NCI-H1930 (cell line): ENCODE measurements at places on chromosomes 7 and 10.

- no peak for DNase-seq
These were observed 83.0 kb downstream of the NRG3 start for GRCh38 chr10:81957976-81958375.

DNA sequence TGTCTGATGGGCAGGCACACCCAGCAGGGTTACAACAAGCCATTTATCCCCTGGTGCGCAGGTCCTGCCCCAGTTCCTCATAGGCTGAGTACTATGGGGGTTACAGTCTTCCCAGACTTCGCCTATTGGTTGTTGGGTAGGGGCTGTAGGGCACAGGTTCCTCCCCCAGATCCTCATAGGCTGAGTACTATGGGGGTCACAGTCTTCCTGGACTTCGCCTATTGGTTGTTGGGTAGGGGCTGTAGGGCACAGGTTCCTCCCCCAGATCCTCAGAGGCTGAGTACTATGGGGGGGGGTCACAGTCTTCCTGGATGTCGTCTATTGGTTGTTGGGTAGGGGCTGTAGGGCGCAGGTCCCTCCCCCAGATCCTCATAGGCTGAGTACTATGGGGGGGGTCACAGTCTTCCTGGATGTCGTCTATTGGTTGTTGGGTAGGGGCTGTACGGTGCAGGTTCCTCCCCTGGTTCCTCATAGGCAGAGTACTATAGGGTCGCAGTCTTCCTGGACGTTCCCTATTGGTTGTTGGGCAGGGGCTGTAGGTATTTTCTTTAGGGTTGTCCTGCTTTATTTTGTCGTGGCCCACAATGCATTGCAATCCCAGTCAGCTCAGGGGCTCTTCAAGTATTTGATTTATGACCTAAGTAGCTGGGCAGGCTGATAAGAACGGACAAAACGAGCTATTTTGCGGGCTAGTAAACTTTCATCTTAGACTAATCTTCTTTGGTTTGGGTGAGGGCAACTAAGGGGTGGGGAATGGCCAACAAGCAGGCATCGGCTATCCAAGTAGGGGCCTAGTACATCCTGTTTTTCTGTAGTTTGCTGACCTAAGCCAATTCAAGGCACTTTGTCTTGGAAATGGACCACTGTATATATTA is 3.4 kb downstream of the LRRC27 start:
- no peak for DNase-seq

- DNase-seq: no peak
These were observed 986.5 kb downstream of the KCNMA1 start for GRCh38 chr10:76651154-76651553.

DNA sequence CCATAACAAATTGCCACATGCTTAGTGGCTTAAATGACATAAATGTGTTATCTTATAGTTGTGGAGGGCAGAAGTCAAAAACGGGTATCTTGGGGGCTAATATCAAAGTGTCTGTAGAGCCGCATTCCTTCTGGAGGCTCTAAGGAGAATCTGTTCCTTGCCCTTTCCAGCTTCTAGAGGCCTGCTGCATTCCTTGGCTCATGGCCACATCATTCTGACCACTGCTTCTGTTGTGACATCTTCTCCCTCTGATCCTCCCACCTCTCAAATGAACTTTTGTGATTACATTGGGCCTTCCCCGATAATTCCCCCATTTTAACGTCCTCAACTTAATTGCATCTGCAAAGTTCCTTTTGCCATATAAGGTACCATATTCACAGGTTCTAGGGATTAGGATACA is 76.1 kb downstream of the CYP26A1 start:
- no peak for DNase-seq

DNA sequence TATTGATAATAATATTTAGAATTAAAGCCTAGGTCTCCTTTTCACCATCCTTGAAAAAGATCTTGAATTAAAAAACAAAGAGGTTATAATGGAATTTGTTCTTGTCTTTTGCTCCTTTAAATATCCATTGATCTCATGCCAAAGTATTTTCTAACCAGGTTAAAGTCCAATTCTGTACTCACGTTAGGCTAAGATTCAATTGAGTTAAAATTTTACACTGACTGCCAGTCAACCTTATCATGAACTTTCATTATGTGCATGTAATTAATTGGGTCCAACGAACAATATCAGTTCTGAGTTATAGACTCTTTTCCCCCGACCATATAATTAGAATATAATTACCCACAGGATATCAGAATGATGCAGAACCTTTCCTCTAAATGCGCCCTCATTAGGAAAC is 266.6 kb downstream of the DGKB start:
- no peak for DNase-seq

DNA sequence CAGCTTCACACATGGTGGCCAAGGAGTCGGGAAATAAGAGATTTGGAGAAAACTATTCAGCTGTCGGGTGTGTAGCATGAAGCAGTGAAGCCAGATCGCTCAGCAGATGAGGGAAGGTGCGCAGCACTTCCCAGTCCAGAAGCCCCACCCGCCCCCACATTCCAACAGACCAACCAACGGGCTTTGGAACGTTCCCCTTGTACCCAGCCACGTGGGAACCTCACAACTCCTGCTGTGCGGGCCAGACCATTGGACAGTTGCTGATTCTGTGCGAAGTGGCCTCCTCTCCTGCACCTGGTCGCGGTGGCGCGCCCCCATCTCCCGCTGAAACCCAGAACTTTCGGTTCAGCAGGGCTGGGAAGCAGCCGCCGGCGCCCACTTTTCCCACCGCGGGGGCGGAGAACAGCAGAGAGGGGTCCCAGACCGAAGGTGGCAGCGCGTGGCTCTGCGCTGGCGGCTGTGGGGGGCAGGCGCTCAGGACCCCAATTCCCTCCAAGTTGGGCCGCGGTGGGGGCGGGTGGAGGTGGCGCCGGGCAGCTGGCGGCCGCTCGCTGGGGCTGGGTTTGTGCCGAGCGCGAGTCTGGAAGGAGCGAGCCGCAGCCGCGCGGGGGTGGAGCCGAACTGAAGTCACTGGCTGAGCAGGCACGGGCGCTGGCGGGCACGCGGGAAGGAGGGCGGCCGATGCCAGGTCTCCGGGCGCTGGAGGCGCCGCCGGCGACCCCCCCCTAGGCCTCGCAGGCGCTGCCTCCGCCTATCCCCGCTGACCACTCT is 1301.5 kb upstream of the SORCS1 start:
- no peak for DNase-seq

- no peak for DNase-seq
These were observed 26.8 kb downstream of the PLAC9 start for GRCh38 chr10:80159166-80159873.

- DNase-seq: no peak
These were observed 395.2 kb downstream of the TFEC start for GRCh38 chr7:115635376-115635775.

- no peak for DNase-seq
These were observed 43.9 kb upstream of the SLC29A3 start for GRCh38 chr10:71274901-71275796.

GRCh38 chr10:87753995-87754866 is 63.8 kb downstream of the ATAD1 start:
- DNase-seq: no peak

DNA sequence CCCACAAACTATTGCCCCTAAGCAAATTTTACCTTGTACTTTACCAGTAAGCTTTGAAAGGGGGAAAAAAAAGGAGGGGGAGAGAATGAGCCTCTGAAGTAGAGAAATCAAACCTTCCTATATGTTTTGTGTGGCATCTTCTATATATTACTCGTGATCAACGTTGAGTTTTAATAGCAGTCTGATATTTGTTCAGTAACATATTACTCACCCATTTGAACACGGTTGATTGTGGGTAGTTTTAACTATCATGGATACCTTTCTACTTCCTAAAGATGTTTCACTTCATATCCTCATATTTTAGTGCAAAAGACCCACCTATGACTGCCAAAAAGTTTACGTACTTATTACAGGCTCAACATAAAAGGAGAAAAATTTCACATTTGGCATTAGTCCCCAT is 54.5 kb downstream of the CCDC6 start:
- DNase-seq: no peak

DNA sequence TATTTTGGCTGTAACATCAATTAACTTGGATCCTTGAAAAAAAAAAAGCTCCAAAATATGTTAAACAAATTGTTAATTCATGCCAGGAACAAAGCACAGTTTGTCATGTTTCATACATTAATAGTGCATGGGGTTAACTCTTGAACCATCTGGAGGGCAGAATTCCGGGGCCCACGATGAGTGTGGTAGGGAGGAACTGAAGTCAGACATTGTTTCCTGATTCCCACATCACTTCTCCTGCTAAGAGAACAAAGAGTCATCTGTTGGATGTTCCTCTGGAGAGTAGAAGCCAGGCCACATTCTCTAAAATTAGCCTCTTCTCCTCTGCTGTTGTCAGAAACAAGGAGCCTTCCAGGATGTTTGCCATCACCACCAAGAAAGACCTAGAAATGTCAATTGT is 54.6 kb downstream of the TMEM178B start:
- no peak for DNase-seq

DNA sequence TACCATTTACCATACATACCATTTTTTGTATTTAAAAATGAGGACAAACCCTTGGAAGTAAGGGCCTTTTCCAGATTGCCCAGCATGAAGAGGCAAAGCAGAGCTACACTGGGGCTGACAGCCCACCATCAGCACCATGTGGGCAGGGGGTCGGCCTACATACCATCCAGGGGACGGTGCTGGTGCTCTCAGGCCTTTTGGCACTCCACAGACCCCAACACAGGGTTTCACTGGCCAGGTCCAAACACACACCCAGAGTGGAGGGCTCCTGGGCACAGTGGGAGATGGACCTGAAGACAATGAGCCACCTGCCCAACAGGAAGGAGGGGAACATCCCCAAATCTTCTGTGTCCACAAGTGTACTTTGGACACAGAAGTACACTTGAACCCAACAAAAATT is 69.2 kb upstream of the CAMK2B start:
- no peak for DNase-seq

- no peak for DNase-seq
These were observed 514 bp upstream of the CHAT start for GRCh38 chr10:49613165-49613881.

DNA sequence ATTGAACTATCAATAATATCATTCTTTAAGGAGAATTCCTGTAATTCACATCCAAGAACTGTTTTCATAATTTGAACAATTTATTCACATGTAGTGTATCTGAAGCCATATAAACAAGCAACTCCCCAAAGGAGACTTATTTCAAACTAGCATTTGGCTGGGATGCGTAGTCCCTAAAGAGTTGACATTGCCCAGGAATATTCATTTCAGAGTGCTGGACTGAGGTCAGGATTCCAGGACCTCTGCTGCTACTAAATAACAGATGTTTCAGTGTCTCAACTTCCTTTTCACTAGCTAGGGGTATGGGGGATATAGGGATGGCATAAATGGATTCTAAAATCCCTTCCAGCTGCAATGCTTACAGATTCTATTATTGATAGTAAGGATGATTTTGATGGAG is 177.0 kb downstream of the TSPAN12 start:
- DNase-seq: no peak

DNA sequence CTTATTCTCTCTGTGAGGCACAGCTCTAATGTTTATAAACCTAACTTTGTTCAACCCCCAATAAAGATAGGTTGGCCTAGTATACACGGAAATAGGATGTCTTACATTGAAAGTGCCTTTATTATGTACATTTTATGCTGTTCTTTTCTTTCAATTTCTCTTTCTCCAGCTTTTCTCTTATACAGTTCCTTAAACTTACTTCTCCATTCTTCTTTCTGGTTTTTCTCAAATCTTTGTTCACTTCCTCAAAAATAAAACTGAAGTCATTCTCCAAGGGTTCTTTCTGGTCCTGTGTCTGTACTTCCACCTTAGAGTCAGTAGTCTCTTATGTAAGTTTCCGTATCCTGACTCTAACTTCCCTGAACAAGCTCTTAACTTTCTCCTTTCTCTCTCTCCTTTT is 29.2 kb upstream of the NAMPT start:
- no peak for DNase-seq

DNA sequence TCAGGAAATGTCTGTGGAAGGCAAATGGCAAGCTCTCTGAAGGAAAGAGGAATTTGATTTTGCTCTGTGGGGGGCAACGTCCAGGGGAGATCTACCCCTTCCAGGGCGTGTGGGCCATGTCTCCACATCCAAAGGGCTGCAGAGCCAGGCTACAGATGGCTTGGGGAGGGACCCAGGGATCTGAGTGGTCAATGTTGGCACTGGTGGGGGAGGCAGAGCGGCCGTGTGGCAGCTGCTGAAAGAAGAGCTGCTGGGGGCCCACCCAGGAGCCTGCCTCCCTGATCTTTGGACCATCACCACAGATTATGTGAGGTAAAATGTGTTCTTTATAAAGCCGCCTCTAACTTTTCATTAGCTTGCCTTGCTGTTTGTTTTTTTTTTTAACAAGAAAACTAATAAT is 144.1 kb downstream of the HERPUD2 start:
- no peak for DNase-seq

DNA sequence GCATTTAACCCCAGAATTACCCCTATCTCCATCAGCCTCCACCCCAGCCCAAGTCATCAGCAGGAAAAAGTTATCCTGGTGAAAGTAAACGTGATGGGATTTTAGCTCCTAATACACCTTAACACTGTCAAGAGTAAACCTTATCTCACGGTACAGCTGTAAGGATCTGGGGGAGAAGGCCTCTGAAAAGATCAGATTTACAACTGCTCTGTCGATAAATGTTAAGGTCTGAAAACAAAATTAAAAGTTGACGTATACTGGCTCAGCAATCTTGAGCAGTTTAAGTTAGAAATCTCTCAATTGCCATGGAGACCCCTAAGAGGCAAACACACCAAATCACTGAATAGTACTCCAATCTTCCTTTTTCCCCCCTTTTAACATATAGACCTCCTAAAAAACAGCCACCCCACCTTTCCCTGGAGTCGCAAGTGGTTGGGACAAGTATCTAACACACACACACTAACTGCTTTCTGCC is 6.1 kb downstream of the SKAP2 start:
- DNase-seq: no peak

- DNase-seq: no peak
These were observed 117.4 kb downstream of the VIPR2 start for GRCh38 chr7:159027056-159027788.

- DNase-seq: no peak
These were observed 16.8 kb downstream of the VIM start for GRCh38 chr10:17244700-17245365.

DNA sequence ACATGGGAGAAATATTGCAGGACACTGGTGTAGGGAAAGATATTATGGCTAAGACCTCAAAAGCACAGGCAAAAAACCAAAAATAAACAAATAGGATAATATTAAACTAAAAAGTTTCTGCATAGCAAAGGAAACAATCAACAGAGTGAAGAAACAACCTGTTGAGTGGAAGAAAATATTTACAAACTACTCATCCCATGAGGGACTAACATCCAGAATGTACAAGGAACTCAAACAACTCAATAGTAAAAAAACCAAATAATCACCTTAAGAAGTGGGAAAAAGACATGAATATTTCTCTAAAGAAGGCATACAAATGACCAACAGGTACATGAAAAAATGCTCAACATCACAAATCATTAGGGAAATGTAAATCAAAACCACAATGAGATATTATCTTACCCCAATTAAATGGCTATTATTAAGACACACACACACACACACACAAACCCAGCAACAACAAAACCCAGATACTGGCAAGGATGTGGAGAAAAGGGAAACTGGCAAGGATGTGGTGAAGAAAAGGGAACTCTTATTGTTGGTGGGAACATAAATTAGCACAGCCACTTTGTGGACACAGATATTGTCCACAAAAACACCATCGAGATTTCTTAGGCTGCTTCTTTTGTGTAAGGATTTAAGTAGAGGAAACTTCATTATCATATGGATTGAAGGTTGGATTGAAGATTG is 9.8 kb upstream of the RAB18 start:
- no peak for DNase-seq
